Pulmonary artery endothelial cell (primary cell): ENCODE measurements at places on chromosomes 3 and 15. TPM values are rescaled to one million over a fixed set of nuclear protein-coding genes. Genes with fewer than 3 reads are reported as not detected.
A peak's percentile ranks its signal among the peaks of the same experiment; 100 is the strongest.

GRCh38 chr3:142098964-142099363 lies 50.4 kb downstream of the TFDP2 start:
- DNase-seq = no peak

PLA2G4D gene
- not detected in 2 replicates for total RNA-seq

DNA sequence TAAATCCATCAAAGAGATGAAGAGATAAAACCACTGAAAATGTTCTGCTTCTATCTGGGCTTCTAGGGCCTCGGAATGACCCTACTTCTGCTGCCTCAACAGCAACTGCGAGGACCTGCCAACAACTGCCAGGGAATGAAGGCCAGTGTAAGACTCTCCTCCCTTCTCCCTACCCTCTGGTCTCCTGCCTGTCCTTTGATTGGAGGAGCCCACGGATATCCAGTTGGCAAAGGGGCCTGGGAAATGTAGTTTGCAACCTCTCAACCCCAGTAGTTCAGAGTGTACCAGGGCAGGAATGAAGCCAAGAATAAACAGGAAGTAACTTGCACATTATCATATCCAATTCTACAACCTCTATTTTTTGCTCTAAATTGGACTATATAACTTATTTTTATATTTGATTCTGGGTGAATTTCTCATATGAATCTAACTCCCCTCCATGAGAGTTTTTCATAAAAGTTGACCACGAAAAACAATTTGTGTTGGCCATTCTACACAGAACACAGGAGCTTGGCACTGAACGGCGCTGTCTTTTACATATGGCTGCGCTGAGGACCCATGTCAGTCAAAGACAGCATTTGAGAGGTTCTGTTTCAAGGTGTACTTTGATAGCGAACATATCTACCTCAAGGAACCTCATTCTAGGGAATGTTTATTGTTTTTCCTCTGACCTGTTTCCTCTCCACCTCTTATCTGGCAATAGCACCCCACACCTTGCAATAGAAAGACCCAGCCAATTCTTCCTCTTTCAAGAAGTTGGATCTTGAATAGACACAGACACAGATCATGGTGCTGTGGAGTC lies 91.1 kb upstream of the RNF7 start:
- DNase-seq = peak; percentile 43

DNA sequence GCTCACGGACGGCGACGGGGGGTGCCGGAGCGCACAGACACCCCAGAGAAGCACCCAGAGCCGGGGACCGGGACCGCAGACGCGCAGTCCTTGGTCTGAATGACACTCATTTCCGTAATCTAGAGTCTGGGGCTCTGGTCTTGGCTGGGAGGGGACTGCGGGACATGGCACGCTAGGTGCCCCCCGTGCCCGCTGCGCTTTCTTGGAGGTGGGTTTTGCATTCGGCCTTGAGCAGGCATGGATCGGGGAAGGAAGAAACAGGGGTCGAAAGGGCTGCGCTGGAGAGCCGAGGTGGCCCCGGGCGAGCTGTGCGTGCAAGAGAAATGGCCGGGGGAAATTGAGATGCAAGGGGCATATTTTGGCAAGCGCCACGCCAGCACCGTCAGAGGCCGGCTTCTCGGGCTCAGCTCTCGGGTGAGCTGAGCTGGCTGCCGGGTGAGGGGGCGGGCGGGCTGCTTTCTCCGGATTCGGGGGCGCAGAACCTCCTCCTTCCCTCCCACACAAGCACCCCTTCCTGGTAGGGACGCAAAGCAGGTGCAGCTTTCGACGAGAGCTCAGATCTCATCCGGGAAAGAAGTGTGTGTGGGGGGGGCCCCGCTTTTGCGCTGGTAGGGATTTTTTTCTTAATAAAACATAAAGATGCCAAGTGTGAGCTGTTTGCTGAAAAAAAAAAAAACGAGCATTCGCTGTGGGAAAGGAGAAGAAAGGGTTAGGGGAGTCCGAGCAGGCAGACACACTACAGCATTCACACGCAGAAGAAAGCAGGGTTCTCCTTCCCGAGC lies 963 bp upstream of the NTRK3 start:
- no peak for DNase-seq

DNA sequence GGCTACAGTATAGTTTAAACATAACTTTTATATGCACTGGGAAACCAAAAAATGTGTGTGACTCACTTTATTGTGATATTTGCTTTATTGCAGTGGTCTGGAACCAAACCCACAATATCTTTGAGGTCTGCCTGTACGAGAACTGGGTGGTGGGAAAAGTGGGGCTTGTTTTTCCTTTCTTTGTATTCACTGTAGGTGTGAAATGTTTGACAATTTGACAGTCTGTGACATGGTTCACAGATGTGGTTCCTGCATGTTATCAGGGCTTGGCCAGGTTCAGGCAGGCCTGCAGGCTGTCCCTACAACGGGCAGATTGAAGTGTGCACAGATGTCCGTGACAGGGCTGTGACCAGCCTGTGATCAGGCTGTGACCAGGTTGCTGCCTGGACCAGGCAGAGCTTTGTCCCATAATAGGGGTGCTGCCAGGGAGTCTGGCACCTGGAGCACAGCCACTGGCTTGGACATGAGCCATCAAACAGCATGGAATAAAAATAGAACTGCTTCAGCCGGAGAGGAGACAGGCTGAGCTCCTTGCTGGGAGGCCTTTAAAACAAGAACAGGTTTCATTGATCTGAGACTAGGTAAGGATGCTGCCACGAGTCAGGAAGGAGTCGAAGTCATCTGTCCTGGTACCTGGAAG lies 61.0 kb downstream of the KLF13 start:
- no peak for DNase-seq

- no peak for DNase-seq
Observed at GRCh38 chr3:72690629-72691028, 157.6 kb downstream of the SHQ1 start.

SUSD5 gene
- total RNA-seq = 0.59 and 3.8 TPM in 2 replicates

DNA sequence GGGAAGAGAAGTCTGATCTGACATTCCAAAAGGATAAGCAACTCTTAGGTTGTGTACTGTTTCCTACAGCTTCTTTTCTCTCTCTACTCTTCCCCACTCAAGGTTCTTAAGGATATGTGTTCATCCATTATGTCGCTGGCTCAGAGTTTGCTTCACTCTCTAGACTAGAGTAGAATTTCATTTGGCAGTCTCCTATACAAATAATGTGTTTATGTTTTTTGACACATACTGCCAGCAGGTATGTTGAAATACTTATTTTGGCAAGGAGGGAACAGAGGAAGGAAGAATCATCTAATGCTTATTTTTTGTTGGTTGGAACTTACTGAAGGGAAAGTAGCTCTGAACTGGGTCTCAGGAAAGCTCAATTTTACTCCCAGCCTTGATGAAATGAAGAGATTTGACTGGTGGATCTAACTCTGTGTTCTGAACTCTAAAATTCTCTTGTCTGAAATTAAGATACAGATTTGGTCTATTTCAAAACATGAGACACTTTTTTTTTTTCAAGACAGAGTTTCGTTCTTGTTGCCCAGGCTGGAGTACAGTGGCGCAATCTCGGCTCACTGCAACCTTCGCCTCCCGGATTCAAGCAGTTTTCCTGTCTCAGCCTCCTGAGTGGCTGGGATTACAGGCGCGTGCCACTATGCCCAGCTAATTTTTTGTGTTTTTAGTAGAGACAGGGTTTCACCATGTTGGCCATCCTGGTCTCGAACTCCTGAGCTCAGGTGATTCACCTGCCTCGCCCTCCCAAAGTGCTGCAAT lies 7.6 kb upstream of the EMC3 start:
- no peak for DNase-seq

GRCh38 chr15:84878504-84878903 lies 6.0 kb upstream of the SLC28A1 start:
- DNase-seq = peak; percentile 22
